ENCODE measurements at places on chromosomes 5 and 9.
A peak's percentile ranks its signal among the peaks of the same experiment; 100 is the strongest.

GRCh38 chr5:68245319-68245718 lies 29.8 kb downstream of the PIK3R1 start:
- peak; percentile 24 for DNase-seq

DNA sequence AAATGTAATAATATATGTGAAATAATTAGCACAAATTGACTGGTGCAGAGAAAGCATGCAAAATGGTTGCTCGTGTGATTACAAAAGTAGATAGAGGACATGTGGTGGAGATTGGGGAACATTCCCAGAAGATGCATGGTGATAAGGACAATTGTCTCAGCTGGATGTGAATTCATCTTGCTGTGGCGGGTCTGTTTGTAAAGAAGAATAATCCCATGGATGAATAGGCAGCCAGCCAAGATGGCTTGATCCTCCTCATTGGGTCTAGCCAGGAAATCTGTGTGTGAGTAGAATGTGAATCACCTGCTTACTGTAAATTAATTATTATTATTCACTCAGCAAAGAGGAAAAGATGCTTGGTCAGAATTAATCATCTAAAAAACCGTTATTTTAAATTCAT lies 12.6 kb upstream of the DPYSL3 start:
- no peak for DNase-seq

DNA sequence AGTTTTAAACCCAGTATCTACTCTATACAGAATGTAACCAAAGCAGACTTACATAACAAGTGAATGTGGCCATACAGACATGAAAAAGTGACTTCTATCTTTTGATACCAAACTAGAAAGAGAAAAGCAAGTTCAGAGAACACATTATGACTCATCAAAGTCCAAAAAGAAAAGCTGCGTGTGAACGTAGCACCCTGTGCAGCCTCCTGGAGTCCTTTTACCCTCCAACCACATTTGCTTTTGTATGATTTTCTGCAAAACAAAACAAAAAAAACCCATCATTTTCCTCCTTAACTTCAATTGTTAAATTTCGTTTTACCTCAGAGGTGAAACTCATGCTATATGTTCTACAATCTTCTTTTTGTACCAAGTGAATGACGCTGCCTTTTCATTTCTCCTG lies 2.8 kb upstream of the SMARCA2 start:
- no peak for DNase-seq

GRCh38 chr5:93272108-93272507 lies 308.9 kb downstream of the NR2F1-AS1 start:
- DNase-seq: no peak

DNA sequence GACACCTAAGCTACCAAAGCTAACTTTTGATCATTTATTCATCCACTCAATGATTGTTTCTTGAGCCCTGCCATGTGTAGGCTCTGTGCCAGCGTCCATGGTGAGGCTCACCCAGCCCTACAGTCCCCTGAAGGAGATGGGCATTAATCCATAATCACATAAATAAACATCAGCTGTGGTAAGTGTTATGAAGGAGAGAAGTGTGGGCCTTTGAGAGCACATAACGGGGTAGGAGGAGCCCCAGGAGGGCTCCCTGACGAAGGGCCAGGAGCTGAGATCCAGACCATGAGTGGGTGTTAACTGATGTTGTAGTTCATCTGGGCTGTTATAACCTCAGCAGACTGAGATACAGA lies 53.9 kb upstream of the AFAP1L1 start:
- DNase-seq: no peak

GRCh38 chr5:120367896-120368634 lies 96.0 kb upstream of the PRR16 start:
- DNase-seq: no peak

DNA sequence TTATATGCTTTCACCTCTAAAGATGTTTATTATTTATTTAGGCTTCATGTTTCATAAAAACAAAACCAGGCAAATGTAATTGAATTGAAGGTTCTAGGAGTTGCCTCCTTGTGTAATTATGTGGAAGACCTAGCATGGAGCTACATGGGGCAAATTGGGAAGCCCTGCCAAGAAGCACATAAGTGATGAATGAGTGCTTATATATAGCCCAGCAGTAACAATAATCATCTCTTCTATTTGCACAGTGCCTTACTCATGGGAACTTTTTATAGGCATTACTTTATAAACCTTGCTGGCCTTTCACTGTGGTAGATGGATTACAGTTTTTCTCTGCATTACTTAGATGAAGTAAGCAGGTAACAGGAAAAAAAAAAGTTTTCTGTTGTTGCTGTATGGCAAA lies 40.0 kb upstream of the GRAMD2B start:
- no peak for DNase-seq

GRCh38 chr5:76852772-76853171 lies 3.0 kb downstream of the S100Z start:
- DNase-seq: no peak

DNA sequence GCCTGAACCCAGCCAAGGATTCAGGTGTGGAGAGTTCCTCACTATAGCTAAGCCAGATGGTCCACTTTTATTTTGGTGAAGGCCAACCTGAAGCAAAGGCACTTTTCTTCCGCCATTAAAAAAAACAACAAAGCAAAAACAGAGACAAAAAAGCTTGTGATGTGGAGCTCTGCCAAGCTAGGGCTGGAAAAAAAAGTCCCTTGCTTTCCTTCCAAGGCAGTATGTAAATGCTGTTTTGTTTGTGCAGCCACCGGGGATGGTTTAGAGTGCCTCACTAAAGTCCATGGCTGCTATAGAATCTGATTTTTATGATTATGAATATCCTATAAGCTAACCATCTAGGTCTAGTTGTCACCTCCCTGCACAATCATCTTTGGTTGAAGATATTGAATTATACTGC lies 14.9 kb downstream of the MEGF10 start:
- no peak for DNase-seq

DNA sequence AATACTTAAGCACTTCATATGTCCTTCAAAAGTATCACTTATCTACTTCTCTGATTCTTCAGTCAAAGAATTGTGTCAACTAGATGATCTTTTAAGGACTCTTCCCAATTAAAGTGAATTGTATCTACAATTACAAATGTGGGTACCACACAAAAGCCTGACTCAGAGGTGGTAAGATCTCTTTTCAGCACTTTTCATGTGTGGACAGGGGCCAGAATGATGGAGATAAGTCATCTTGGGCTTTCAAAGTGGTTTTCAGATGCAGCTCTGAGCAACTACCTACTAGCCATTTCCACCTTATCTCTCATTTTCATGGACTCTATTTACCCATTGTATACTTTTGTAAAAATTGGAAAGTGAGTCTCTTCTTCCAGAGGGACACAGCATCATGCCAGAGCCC lies 8.4 kb downstream of the COX7C start:
- no peak for DNase-seq

DNA sequence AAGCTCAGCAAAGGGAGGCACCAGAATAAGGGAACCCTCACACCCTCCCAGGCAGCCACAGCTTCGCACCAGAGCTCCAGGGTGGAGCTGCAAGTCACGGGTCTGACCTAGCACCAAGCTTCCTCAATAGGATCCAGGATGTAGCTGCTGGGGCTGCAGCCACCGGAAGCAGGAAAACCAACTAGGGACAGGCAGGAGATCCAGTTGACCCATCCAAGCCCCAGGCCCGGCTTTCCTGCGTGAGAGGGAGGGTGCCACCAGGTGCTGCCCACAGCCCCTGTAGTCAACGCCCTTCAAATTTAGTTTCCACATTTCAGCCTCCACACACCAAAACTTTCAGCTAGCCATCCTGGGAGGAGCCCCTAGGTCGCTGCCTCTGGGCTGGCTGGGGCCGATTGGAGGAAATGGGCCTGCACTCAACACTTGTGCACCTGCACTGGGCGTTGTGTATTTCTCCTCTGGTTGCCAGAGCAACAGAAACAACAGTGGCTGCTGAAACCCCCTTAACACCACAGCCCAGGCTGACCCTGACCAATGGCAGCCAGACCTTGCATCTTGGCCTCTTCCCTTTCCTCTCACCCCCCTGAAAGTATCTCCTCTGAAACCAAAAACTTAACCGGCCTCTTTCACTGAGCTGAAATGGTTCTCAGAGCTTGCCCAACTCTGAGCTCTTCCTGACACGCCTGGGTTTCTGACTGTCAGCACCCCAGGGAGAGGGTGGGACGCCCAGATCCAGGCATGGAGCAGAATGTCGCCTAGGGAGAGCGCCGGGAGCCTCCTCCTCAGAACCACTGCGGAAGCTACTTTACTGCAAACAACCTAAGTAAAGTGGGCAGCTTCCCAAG lies 226.5 kb upstream of the MAP3K1 start:
- no peak for DNase-seq

- no peak for DNase-seq
These were observed 40.4 kb upstream of the HSPB3 start for GRCh38 chr5:54415147-54415546.

GRCh38 chr9:78314550-78314949 lies 17.6 kb downstream of the PSAT1 start:
- no peak for DNase-seq

- DNase-seq: no peak
These were observed 111.7 kb downstream of the JAKMIP2 start for GRCh38 chr5:147670815-147671214.

DNA sequence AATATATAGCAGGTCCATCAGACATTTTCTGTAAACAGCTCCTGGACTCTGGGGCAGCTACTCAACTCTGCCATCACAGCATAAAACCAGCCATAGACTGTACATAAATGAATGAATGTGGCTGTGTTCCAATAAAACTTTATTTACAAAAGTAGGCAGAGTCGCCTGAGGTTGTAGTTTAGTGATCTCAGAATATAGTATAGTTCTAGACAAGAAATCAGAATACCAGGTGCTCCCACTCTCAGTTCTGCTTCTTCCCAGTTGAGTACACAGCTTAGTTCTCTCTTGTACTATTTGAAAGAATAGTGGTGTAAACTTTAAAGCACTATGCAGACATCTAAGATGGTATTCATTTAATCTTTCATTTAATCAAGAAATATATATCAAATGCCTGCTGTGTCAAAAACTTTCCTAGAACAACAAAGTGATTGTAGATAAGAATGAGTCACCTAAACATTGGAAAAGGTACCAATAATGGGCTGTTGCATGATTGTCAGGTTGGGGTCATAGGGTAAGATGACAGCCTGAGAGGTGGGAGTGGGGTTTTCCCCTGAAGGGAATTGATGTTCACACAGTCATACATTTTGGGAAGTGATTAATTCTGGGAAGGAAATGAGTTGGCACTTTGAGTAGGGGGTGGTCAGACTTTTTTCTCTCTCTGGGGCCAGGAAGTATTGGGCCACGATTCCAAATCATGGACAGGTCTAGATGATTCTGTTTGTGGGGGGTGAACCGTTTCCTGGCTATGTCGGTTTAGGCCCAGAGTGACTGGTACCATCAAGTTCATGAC lies 37.0 kb downstream of the TNFSF8 start:
- no peak for DNase-seq

- no peak for DNase-seq
These were observed 233.8 kb downstream of the GADD45G start for GRCh38 chr9:89838621-89839020.

DNA sequence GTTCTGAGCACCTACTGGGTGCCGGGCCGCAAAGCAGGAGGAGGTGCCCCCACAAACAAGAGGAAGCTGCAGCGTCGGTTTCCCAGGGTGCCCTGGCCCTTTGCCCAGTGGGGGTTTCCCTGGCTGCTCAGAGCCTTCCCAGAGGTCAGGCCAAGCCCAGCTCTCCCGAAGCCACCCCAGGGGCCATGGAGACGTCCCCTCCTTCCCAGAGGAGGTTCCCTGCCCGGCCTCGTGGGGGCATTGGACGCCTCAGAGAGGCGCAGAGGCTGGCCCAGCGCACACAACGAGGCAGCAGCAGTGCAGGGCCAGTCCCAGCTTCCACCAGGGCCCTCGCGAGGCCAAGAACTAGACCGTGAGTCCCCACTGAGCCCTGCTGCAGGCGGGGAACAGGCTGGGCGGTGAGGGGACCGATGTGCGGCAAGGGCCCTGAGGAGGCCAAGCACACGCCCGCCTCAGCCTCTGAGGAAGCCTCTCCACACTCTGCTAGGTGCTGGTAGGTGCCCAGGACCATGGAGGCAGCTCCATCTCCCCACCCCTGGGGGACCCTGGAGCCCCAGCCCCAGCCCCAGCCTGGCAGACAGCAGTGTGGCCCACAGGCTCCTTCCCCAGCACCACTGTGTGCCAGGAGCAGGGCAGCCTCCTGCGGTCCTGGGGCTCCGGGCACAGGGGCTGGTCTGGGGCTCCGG lies 7.0 kb downstream of the DIPK1B start:
- no peak for DNase-seq

DNA sequence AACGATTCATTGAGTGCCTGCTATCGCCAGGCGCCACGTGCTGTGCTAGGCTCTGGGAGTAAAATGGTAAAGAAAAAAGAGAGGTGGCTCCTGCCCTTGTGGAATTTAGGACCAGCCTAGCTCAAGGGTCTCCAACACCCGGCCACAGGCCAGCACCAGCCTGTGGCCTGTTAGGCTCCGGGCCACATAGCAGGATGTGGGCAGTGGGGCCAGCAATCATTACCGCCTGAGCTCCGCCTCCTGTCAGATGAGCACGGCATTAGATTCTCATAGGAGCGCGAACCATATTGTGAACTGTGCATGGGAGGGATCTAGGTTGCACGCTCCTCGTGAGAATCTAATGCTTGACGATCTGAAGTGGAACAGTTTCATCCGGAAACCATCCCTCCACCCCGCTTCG lies 1.5 kb downstream of the RMRP start:
- DNase-seq: no peak

DNA sequence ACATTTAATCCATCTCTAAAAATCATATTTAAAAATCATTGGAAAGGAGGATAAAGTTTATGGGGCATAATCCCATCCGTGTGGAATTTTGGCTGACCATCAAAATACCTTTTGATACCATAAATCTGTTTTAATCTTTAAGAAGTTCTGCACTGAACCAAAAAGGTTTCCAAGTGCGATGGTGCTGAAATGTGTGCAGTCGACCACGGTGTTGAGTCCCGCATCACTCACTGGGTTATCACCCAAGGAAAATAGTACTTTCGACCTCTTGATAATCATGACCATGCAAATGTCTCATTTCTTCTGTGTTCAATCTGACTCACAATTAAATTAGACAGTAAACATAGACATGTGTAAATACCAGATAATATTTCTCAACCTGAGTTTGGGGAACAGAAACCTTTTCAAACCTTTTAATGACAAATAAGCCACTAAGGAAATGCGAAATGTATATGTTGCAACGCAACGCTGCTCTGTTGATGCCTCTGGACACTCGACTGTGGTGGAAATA lies 62.0 kb upstream of the CDH6 start:
- peak; percentile 25 for DNase-seq

GRCh38 chr9:3308609-3309008 lies 217.2 kb downstream of the RFX3 start:
- no peak for DNase-seq

Measured in H4 (cell line).